Stimulated activated CD4-positive, alpha-beta T cell treated with anti-CD3 and anti-CD28 coated beads, Interleukin-12 subunit alpha, Interleukin-12 subunit beta, amount 100 ng/mL, for 48 hours (primary cell): ENCODE measurements at places on chromosomes 7 and 10.

GRCh38 chr10:105328503-105329133 is 687.5 kb downstream of the SORCS3 start:
- DNase-seq = no peak

DNA sequence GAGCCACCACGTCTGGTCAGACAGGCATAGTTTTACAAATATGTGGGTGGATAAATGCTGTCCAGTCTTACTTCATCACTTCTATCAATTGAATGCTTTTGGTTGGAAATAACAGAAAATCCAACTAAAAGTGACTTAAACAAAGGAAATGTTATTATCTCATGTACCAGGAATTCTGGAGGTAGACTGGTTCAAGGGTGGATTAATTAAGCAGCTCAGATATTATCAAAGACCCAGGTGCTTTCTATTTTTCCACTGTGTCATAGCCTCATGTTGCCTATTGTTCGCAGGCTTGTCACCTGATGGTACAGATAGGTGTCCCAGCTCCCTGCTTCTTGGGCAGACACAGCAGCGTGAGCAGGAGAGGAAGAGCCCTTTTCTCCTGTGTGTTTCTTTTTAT is 156.1 kb upstream of the CTBP2 start:
- DNase-seq = no peak

DNA sequence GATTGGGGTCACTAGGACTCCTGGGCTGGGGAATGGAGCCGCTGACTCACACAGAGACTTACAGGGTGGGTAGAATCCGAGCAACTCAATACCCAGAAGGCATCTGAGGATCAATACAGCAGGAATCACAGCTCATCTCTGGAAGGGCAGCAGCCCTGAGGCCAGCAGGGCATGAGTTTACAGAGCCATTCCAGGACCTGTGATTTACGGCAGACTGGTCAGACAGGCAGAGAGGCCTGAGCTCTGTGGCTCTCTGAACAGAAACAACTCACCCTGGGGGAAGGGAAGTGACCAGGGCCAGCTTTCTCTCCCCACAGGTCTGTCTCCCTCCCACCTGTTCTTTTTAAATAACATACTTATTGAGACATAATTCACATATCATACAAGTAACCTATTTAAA is 88.2 kb upstream of the CXCL12 start:
- DNase-seq = no peak

DNA sequence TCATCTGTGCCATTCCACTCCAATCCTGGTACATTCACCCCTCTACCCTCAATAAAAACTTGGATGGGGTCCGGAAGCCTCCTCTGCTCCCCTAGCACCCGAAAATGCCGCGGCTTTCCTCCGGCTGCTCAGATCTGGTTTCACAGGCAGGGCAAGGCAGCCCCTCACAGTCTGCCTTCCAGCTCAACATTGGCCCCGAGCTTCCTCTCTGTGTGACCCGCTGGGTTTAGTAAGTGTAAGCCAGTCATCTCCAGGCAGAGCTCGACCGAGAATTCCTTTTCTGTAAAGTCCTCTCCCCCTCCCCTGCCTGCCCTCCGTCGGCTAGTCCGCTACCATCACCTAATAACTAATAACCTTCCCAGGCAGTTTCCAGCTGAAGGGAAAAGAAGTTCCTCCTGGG is 3.4 kb downstream of the INHBA start:
- DNase-seq = no peak

DNA sequence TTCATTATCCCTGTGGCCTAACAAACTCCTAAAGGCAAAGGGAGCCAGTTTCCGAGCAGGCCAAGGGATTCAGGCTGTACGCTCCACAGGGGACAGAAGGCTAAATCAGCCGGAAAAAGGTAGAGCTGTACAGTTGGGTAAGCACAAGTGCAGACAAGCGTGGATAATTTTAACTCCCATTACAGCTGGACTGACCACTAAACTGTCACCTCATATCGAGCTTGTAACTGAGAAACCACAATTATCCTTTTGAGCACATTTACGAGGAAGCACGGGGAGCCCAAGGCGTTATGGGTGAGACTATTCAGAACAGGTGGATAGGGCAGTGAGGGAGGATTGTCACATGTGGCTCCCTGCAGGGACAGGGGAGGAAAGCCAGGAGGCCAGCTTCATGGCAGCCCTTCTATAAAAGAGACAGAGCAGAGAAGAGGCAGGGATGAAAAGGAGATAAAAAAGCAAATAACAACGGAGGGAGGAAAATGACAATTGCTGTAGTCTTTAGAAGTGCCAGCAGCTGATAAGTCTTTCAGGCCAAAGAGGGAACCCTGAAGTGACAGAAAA is 288.0 kb downstream of the FGFR2 start:
- no peak for DNase-seq

DNA sequence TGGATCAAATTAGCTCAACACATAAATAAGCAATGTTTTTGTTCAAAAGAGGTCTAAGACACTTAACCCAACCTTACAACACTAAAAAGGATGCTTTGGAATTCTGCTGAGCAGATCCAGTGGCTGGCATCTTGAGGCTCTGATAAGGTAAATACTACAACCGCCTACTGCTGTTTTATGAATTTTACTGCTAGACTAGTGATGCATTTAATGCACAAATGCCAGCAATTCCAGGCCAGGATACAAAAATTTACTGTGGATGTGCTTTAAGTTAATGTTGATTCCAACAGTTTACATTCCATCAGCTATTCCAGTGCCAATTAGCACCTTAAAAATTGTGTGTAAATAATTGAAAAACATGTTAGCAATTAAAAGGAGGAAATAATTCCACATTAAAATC is 261.3 kb downstream of the PARD3 start:
- DNase-seq = no peak
